Breast epithelium (tissue), 4 donors: ENCODE measurements at places on chromosomes 7 and 10. TPM values are rescaled to one million over a fixed set of nuclear protein-coding genes. Genes with fewer than 3 reads are reported as not detected.

ECHDC3 gene
- 132 TPM for total RNA-seq

DNA sequence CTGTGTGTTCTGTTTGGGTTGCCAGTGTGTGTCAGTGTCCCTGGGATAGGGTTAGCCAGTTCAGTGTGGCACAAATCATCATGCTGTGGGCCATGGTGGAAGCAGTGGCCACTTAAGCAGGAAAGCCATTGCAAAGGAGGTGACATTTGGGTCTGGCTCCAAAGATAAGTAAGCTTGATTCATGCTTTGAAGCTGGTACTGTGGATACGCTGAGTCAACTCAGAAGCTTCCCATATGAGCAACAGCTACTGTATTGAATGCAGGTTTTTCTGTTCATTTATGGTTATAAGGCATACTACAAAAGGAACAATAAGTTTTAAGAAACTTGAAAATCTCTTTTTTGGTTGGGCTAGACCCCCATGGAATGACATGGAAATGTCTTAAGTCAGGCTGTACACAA is 143.1 kb downstream of the BMPER start:
- no peak for DNase-seq

- no peak for DNase-seq
Observed at GRCh38 chr10:18099415-18099814, 40.8 kb upstream of the CACNB2 start.

GRCh38 chr10:119221201-119221600 is 13.8 kb downstream of the GRK5 start:
- DNase-seq = no peak

- no peak for DNase-seq
Observed at GRCh38 chr10:70849582-70850016, 33.9 kb downstream of the SGPL1 start.

DNA sequence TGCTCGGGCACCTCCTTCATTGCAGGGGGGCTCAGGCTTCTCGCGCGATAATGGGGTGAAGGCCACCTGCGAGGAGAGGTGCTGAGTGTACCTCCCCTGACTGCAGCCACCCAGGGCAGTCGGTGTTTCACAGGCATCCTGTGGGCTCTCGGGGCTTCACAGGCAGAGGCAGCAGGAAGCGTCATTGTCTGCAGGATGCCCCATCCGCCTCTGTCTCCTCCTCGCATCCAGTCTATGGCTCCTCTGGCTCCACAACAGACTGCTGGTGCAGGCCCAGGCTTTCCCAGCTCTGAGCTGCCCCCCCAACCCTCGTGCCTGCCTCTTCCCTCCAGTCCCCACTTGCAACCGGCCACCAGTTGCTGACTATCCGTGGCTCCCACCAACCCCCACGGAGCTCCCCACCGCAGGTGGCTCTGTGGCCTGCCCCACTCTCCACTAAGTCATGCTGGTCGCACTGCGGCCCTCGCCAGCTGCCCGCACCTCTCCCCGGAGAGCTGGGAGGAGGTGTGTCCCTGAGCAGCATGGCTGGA is 36.5 kb downstream of the CAMK2B start:
- DNase-seq = peak; percentile 30
